ENCODE measurements at places on chromosomes 3 and 15. TPM values are rescaled to one million over a fixed set of nuclear protein-coding genes. Genes with fewer than 3 reads are reported as not detected.

The C3orf62 gene
- total RNA-seq = 3.4 TPM

The SAMMSON gene
- not detected for total RNA-seq

GRCh38 chr3:61236556-61236955 lies 14.7 kb downstream of the FHIT start:
- peaks cover 17% of the 10 kb centered on the region for H3K4me1 ChIP-seq
- no peak overlapping the region for H3K27ac ChIP-seq

The ADAMTS7 gene
- 3.7 TPM for total RNA-seq

- DNase-seq = no peak
- no peaks in the 10 kb centered on the region for H3K36me3 ChIP-seq
- H3K4me3 ChIP-seq = no peak overlapping the region
- no peaks in the 10 kb centered on the region for H3K27me3 ChIP-seq
- no peak overlapping the region for H3K27ac ChIP-seq
Measured at GRCh38 chr3:192395506-192395905, 331.8 kb downstream of the FGF12 start.

GRCh38 chr3:152466784-152467183 lies 198.1 kb downstream of the MBNL1 start:
- DNase-seq = no peak
- H3K36me3 ChIP-seq = no peaks in the 10 kb centered on the region
- H3K27ac ChIP-seq = no peak overlapping the region
- no peaks in the 10 kb centered on the region for H3K27me3 ChIP-seq

GRCh38 chr15:49301562-49301961 lies 121.5 kb upstream of the FGF7 start:
- H3K27ac ChIP-seq = no peak overlapping the region
- H3K4me1 ChIP-seq = no peaks in the 10 kb centered on the region
- no peak for DNase-seq
- peaks cover 8% of the 10 kb centered on the region for H3K36me3 ChIP-seq
- no peak overlapping the region for H3K4me3 ChIP-seq
- no peaks in the 10 kb centered on the region for H3K27me3 ChIP-seq

DNA sequence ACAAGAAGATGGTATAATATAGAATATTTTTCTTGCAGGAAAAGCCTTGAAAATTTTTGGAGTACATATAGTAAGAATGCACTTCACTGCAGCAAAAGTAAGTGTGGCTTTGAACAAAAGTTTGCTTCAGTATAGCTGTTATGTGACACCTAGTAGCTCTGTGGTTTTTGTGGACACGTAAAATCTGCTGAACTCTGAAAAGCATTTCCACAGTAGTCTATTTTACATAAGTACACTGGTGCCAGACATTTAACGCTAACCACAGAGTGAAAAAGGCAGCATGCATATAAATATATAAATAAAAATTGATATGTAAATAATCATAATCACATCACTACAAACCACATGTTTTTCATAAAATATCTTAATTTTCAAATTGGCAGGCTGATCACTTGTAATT lies 39.8 kb downstream of the CGGBP1 start:
- H3K27ac ChIP-seq = no peak overlapping the region
- H3K36me3 ChIP-seq = no peaks in the 10 kb centered on the region
- H3K4me1 ChIP-seq = no peaks in the 10 kb centered on the region
- no peak for DNase-seq

The MAGEL2 gene
- 0.19 TPM for total RNA-seq

- no peak overlapping the region for H3K4me3 ChIP-seq
- DNase-seq = no peak
- H3K36me3 ChIP-seq = no peaks in the 10 kb centered on the region
- peaks cover 40% of the 10 kb centered on the region for H3K4me1 ChIP-seq
- H3K27me3 ChIP-seq = no peaks in the 10 kb centered on the region
Measured at GRCh38 chr15:67023517-67024313, 41.7 kb upstream of the SMAD3 start.

All from adrenal gland (tissue), 19 donors.